ENCODE measurements at places on chromosomes 3 and 15.

- DNase-seq: no peak
Measured at GRCh38 chr15:82105451-82106215, 59.8 kb upstream of the MEX3B start.

GRCh38 chr3:54826251-54826691 lies 101.6 kb downstream of the LRTM1 start:
- DNase-seq: no peak

- no peak for DNase-seq
Measured at GRCh38 chr15:35596285-35596684, 50.3 kb upstream of the DPH6 start.

GRCh38 chr3:196517919-196518318 lies 2.8 kb upstream of the SMCO1 start:
- DNase-seq: no peak

GRCh38 chr15:63484433-63485186 lies 19.8 kb upstream of the USP3 start:
- DNase-seq: no peak

DNA sequence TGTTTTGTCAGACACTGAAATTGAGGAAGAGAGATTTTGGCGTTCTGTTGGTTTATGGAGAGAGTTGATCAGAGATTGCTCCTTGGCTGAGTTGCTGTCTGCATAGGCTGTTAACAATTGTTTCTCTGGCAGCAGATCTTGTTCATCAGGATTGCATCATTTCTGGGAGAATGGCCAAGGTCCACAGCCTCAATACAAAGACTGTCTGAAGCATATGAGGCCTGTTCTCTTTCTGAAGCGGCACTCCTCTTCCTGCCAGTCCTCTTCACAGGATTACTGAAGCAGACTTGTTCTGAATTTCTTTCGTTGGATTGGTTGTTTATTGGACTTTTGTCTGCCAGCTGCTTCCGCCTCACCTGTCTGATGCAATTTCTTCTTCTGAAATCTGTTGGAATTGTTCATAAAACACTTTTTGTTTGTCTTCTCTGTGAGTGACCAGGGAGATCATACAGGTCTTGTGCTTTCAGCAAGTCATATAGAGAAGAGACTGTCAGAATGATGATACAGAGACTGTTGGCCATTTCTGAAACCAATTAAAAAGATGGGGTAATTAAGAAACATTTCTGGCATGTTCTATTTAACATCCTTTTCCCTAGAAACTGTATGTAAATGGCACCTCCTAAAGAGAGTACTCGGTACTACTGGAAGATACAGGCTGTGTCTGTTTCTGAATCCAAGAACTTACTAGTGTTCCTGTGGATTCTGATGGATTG lies 25.5 kb downstream of the SETD5 start:
- DNase-seq: no peak

DNA sequence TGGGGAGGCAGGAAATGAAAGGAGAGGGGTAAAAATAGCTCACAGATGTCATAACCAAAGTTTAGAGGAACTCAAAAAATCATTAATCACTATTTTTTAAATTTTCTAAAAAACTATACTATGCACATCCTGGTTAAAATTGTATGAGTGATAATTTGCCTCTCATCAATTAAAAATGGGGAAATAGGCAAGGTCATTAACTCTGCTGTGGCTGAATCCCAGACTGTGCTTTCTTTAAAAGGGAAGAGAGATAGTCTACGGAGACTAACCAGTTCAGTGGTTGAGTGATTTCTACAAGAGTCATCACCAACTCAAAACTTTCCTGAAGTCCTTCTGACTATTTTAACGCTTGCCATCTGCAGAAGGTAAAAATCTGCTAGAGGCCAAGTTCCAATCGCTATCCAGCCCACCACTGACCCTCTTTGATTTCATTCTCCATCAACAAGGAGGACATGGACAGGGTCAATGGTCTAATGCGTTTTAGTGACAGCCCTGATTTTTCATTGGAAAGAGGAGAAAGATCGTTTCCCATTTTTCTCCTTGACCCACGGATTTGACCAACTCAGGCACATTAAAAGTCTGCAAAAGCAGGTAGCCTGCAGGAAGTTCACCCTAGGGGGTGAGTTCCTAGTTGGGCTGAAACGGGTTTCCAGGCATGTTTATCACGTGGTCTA lies 850 bp downstream of the SUCLG2 start:
- no peak for DNase-seq

DNA sequence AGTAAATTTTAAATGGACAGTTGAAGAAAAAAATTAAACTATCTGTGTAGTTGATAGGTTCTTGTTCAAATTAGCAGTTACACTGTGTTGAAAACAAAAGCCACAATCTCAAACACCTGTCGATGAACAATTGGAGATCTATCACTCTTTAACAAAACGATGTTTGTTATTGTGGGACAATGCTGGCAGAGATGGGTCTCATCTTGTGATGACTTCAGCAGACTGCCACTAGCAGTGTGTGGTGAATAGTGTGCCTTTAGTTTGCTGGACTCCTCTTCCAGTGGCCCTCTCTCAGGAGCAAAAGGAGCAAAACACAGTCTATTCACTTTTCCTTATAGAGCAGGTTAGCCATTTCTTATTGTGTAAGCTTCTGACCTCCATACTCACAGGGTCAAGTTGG lies 14.7 kb upstream of the TRIM59 start:
- no peak for DNase-seq

DNA sequence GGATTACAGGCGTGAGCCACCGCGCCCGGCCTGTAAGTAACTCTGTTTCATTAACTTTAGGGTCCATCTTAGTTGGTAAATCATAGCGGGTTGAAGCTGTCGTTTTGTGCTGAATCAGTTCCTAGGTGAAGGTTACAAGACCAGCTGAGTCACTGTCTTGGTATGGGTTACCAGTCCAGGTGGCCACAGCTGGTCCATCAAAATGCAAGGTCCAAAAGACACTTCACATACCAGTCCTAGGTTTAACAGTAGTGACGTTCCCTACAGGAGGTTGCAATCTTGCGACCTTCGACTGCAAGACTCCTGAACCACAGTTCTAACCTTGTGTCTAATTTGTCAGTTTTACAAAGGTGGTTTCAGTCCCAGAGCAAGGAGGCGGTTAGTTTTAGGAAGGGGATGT lies 160.1 kb upstream of the ATP10A start:
- DNase-seq: no peak

DNA sequence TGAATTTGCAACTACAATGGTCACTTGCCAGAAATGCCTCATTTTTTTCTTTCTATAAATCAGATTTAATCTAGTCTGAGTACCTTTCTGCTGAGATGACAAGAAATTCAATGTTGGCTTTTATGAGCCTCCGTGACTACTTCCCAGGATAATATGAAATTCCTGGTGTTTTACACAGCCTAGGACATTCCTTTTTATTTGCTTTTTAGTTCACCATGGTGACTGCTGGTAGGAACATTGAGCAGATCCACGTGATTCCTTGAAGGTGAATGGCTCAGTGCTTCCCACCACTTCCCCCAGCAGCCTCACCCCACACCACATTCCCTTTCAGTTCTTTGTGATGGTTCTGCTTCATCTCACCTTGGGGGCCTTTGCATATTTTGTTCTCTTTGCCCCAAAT lies 4.3 kb upstream of the NPTN start:
- DNase-seq: no peak

DNA sequence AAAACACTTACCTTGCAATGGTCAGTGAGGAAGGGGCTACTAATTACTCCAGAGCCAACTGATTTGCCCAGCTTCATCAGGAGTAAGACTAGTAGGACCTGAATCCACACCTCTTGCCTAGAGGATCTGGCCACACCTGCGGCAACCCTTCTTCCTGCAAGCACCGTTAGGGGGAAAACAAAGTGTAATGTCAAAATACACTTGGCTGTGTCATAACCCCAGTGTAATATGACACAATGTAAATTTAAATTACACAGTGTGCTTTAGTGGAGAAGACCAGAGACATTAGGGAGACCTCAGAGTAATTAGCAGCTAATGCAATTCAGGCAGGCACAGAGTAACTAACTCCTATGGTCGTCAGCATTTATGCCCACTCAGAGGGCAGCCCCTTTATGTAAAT lies 308.5 kb upstream of the ARRDC4 start:
- no peak for DNase-seq

GRCh38 chr15:80887148-80887547 lies 102.5 kb downstream of the MESD start:
- no peak for DNase-seq

DNA sequence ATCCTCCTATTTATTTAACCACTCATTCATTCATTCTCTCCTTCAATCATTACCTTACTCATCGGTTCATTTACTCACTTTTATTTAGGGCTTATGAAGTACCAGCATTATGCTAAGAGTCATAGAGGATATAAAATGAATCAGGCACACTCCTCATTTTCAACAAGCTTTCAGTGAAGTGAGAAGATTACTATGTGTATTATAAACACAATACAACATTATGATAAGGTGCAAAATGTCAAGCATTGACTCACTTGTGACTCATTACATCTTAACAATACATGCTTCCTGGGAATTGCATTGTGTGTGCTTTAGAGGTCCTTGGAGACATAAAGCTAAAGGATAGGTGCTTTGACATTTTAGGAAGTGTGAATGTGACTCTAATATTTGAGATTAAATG lies 60.4 kb downstream of the PLAAT1 start:
- DNase-seq: no peak

DNA sequence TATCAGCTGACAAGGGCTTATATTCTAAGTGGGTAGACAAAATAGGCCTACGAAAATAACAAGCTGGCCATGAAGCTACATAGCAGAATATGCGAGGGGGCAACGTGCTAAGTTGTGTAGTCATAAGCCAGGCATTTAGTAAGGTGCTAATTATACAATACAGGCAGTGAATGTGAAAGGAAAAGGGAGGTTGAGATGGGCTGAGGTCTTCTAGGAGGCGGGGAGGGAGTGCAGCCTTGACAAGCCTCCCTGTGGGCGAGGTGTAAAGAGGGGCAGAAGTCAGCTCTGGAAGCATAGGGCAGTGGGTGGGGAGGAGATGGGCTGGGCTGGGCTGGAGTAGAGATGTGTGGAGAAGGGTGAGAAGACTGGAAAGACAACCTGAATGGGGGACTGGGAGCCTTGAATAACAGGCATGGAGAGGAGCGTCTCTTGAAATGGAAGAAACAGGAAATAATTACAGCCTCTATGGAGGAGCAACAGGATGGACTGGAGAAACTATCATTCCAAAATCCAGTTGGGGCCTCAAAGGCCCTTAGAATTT lies 1.2 kb downstream of the TIGIT start:
- DNase-seq: no peak

- DNase-seq: no peak
Measured at GRCh38 chr3:71893702-71894479, 108.9 kb upstream of the PROK2 start.

- DNase-seq: no peak
Measured at GRCh38 chr3:25582242-25582641, 82.5 kb downstream of the TOP2B start.

- no peak for DNase-seq
Measured at GRCh38 chr15:85897207-85897894, 102.6 kb upstream of the KLHL25 start.

DNA sequence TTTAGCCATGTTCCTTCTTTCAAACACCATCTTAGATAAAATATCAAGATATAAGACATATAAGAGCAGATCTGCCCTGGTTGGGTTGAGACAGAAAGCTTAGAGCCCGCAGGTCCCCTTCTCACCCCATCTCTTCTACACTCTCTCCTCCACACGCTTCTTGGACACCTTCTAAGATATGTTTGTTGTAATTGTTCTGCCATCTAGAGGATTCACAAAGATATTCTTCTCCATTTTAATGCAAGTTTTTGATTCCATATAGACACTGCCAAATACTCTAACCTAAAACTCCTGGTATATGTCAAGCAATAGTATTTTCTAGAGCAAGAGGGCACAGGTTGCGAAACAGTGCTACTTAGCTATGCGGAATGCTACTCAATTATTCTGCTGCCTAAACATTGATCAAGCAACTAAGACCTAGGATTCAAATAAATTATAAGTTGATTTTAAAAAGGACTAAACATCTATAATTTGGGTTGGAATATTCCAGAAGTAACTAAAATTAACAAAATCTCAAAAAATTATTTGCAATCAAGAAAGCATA lies 6.8 kb downstream of the CHRM5 start:
- no peak for DNase-seq

DNA sequence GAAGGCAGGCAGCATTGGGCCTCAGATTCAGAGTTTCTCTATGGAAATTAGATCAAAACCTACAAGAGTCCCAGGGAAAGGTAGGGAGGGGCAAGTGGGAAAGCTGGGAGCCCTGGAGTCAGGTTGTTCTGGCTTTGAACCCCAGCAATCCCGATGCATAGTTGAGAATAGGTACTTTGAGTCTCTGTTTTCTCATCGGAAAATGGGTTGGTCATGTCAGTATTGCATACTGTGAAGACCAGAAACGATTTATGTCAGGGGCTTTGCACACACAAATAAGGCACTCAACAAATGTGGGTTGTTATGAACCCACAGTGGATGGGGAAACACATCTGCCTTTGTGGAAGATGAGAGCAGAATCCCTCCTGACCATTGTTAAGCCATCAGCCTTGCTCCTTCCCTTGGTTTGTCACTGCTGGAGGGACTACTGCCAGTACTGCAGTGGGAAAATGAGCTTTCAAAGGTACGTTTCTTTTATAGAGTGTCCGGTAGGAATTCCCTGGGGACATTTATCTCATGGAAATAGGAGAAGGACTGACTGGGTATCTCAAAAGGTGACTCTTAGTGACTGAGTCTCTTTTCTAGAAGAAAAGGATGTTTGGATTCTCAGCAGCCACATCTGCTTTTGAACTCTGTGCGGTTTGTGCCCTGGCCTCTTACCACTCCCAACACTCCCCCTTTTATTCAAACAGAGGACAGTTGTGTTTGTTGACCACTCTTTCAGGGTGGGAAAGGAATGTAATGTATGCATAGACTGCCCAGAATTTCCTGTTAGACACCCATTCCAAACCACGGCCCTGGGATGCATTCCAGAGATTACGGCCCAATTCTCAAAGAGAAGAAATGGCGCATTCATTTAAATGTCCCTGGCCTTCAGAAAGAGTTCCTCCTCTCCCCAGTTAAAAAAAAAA lies 54.6 kb upstream of the VILL start:
- DNase-seq: no peak

GRCh38 chr3:18765662-18766061 lies 340.5 kb upstream of the SATB1 start:
- no peak for DNase-seq

GRCh38 chr3:32120471-32120870 lies 14.1 kb downstream of the GPD1L start:
- no peak for DNase-seq

Data from effector memory CD4-positive, alpha-beta T cell (primary cell).